ENCODE measurements at places on chromosomes 5 and 9. TPM values are rescaled to one million over a fixed set of nuclear protein-coding genes. Genes with fewer than 3 reads are reported as not detected.
A peak's percentile ranks its signal among the peaks of the same experiment; 100 is the strongest.

DNA sequence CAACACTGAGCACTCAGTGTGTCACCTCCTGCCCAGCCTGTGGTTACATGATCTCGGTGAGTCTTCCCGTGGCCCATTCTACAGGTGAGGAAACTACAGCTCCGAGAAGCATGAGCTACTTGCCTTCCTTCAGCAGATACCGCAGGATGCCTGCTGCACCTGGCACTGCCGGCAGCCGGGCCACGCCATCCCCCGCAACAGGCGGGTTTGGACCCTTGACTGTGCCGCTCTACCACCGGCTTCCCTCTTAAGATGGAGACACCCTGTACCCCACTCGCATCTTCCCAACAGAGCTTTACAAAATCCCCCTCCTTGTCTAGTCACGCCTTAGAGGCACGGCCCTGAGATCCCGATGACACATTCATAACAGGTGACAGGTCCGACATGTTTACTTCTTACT is 74.9 kb upstream of the OTULINL start:
- DNase-seq = no peak

GRCh38 chr9:114504341-114505186 is 709 bp downstream of the WHRN start:
- no peak for DNase-seq

- no peak for DNase-seq
Measured at GRCh38 chr9:130448771-130449603, 4.2 kb downstream of the ASS1 start.

DNA sequence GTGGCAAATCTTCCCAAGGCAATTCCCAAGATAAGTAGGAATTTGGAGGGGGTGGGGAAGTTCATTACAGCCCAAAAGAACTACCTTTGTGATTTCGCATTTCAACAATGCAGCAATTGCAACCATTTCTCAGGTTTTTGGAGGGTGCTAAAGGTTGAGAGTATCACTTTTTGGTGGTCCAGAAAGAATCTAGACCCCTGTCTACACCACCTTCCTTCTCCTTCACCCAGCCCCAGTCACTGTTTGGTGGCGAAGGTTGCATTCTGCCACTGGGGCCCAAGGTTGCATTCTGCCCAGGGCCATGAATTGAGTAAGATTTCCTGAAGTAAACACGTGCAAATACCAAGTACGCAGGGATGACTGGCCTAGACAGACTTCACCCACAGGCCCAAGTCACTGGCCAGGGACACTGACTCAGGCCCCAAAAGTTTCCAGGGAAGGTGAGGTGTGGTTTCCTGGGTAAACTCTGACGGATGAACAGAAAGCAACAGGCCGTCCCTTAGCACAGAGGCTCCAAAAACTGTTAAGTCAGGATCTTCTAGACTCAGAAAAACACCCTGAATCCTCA is 5.7 kb downstream of the PDE6A start:
- peak; percentile 51 for DNase-seq

DNA sequence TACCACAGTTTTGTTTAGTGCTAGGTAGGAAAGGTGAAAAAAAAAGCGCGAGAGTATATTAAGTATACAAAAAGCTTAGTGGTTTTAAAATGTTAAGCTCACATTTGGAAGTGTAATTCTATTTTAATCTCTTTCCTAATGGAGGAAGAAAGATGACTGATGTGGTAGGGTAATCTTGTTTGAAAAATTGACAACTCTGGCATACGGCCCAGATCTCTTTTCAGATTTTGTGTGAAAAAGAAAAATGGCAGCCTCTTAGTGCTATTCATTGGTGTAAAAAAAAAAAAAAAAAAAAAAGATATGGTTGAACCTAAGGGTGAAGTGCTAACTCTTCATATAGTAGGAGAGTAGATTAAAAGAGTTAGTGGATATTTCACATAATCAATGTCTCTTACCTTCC is 108.0 kb downstream of the ZSWIM6 start:
- no peak for DNase-seq

GRCh38 chr9:132231019-132231701 is 69.3 kb downstream of the NTNG2 start:
- DNase-seq = no peak

GRCh38 chr5:151388960-151389359 is 41.6 kb upstream of the SLC36A2 start:
- DNase-seq = no peak

DNA sequence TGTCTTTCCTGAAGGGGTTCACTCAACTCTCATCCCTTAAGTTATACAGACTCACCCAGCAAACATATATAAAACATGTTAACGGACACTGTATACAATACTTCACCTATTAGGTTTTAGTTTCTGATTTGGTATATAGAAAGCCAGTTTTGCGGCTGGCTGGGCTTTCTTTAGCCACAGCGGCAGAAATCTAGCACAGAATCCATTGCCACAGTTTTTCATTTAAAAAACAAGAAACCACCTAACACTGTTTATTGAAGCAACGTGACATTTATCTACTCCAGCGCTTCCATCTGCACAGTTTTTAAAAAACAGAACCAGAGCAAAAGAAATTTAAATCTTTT is 67.3 kb downstream of the SNX30 start:
- DNase-seq = no peak

- DNase-seq = no peak
Measured at GRCh38 chr9:16732546-16732945, 137.9 kb downstream of the BNC2 start.

GRCh38 chr9:82539146-82539545 is 523.8 kb downstream of the RASEF start:
- no peak for DNase-seq

DNA sequence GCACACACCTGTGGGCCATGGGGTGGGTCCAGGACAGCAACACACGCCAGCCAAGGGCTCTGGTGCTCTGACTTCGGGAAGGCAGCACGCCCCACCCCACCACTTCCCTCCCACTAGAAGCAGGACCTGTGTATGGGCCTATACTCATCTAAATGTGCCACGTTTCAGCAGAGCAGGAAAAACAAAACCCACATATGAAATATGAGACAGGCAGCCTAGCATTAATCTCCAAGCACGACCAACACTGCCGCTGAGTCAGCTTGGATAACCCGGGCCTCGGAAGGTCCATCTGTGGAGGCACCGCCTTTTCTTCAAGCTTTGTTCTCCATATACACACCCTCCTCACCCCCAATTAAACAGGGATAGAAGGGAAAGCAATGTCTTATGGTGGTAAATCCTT is 203.1 kb downstream of the ROR2 start:
- no peak for DNase-seq

DNA sequence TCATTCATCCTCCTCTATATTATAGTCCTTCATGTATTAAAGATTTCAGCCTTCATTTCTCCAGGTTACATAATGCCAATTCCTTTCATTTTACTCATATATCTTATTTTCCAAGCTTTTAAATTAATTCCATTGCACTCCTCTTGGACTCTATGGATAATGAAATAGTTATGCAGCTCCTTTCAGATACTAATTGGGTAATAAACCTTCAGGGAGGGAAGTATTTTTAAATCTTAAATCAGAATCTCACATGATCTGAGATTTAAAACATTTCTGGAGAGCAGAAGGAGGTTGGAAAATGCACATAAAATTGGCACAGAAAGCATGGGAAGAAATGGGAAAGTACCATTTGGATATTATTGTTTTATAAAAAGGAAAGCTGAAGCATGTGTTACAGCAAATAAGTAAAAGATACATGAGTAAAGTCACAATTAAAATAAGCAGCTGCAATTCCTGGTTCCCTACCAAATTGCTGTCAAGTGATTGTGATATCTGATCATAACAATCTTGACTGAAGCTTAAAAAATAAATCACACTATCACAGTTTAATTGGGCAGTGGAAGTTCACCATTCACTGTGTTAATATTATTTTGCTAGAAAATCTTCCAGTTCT is 257.9 kb upstream of the NREP start:
- DNase-seq = no peak

- DNase-seq = no peak
Measured at GRCh38 chr9:78040726-78041125, 9.1 kb upstream of the GNAQ start.

DNA sequence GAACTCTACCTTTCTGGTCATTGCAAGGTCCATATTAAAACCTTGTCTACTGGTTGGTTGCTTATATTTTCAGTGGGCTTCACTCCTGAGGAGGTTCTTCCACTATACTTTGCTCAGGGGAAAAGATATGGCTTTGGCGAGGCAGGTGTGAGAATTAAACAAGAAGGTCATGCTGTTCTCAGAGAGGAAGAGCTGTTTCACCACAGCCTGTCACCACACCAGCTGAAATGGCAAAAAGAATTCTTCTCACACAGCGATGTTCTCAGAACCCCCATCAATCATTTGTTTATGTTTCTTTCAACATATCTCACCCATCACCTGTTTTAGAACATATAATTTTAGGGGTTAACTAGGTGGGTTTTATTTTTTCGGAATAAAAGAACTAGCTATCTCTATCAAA is 38.6 kb downstream of the CAPSL start:
- DNase-seq = no peak

DNA sequence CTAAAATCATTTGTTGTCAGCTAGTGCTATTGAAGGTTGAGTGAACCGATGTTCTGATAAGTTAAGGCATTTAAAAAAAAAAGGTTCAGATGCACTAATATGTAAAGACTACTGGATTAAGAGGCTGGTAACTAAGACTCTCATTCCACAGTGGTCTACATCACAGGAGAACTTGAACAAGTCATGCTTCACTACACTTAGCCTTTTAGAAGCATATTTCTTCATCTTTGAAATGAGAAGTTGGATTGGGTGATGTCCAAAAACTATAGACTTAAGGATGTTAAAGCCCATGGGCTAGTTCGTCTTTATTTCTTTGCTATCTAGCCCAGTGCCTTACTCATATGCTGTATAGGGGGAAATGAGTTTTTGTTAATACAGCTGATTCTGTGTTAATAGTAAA is 107.2 kb downstream of the NDUFS4 start:
- DNase-seq = no peak

Gene GCNT1
- total RNA-seq = 9.9 TPM

Gene LRRTM2
- not detected for total RNA-seq

Gene OBP2B
- not detected for total RNA-seq

Gene RNF180
- 22.9 TPM for total RNA-seq

Gene C5orf58
- not detected for total RNA-seq

Gene SCGB3A2
- total RNA-seq = not detected

Gene BTNL8
- total RNA-seq = not detected

Gene NSMF
- 49.3 TPM for total RNA-seq

Gene TMEM232
- 5.7 TPM for total RNA-seq

Gene PCDHB4
- total RNA-seq = 2.2 TPM

Gene ARID3C
- not detected for total RNA-seq

Gene SPAG8
- total RNA-seq = 6.4 TPM

Gene GRM6
- not detected for total RNA-seq

Gene MCCC2
- total RNA-seq = 126 TPM

Gene THG1L
- total RNA-seq = 12.1 TPM

Gene WWC1
- total RNA-seq = 95.2 TPM

All from ureter (tissue), 1 donor.